ENCODE measurements at places on chromosomes 5 and 9.

GRCh38 chr9:89461265-89461664 is 36.6 kb downstream of the SEMA4D start:
- DNase-seq: no peak

DNA sequence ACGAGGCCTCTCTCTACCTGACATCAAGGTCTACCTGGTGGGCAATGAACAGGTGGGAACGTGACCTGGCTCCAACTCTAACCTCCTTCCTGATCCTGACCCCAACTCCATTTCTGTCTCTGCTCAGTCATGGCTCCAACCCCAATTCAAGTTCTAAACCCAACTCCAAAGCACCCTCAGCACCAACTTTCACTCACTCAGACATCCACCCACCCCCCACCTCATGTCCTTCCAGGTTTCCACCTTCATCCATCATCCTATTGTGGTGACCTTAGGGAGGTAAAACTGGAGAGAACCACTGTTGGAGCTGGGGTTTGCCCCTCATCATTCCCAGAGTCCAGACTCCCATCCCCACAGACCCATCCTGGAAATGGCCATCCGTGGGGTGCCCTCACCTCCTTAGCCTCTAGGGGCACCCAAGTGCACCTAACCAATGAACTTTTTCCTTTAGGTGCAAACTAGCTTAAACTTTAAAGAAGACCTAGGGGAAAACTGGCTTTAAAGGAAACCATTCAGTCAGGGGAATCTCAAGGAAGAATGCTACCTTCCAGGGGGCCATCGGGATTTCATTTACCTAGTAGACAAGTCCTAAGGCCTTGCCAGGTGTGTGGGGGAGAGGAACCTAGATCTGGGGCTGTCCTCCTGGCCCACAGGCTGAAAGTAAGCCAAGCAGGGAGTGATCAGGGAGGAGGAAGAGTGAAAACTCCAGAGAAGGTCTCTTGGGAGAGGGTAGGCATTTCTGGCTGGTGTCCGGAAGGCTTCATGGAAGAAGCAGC is 11.3 kb downstream of the RGS14 start:
- DNase-seq: no peak

- DNase-seq: no peak
Observed at GRCh38 chr9:94758880-94759279, 32.4 kb downstream of the AOPEP start.

GRCh38 chr5:55604611-55605067 is 69.9 kb upstream of the PLPP1 start:
- DNase-seq: no peak

DNA sequence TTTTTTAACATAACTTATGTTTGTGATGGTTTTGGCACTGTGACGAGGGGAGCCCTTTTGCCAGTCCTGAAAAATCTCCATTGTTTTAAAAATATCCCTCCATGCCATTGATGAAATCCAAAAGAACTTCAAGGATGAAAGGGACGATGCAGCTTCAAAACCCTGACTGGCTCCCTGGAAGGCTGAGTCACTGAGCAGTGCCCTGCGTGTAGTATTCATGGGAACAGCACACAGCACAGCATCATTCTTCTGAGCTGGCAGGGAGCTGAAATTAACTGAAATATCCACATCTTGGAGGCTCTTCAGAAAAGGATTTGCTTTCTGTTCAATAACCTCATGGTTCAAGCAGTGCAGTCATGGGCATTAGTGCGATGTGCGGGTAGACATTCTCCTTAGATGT is 29.7 kb downstream of the PDE4D start:
- DNase-seq: no peak

GRCh38 chr9:115393976-115394775 is 276.2 kb upstream of the TNC start:
- no peak for DNase-seq

- no peak for DNase-seq
Observed at GRCh38 chr9:15018096-15018637, 107.9 kb upstream of the FREM1 start.

DNA sequence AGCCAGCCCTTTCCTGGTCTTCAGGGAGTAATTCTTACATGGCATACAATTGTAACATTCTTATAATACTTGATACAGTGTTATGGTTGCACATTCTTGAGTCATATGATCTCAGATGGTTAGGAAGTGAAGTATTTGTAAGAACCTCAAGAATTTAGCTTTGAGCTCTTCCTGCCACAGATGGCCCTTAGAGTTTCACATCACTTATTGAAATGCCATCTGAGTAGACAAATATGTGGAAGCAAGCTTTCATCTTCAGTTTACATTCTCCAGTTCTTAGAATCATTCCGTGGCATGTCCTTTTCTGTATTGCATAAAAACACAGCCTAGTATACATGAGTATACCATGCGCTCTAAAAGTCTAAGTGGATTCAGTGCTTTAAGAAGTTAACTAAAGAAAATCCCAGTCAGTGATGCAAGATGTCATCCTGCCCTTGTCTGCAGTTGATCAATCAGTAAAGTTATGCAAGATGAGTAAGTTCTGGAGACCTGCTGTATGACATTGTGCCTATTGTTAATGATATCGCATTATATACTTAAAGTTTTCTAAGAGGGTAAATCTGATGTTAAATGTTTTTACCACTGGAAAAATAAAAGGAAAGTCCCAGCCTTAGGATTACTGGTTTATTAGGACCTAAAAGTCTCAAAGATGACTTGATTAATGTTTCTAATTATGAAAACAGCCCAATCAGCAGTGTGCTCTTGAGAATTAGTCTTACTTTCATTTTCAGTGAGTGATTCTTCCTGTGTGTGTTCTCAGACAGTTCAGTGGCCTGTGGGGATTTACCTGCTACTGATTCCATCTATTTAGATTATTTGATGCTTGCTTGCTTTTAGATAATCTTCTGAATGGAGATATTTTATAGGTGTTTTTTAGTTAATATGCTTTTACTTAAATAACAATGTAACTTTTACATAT is 29.4 kb downstream of the RHOBTB3 start:
- peak; percentile 66 for DNase-seq

GRCh38 chr5:178784391-178784790 is 53.9 kb upstream of the ZNF354A start:
- DNase-seq: no peak

DNA sequence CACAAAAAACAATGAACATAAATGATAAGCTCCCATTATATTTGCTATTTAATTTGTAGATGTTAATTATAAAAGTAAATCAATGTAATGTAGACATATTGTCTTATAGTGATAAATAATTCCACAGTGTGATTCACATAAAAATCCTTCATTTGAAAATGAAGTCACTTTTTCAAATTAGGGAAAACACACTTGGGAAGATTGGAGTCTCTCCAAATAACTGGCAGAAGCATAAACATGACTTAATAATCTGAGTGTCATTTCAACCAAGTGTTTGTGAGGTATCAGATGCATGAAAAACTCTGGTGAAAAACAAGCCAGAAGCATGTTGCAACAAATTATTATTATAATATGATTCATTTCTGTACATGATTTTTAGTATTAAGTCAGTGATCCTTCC is 102.2 kb downstream of the CETN3 start:
- no peak for DNase-seq

DNA sequence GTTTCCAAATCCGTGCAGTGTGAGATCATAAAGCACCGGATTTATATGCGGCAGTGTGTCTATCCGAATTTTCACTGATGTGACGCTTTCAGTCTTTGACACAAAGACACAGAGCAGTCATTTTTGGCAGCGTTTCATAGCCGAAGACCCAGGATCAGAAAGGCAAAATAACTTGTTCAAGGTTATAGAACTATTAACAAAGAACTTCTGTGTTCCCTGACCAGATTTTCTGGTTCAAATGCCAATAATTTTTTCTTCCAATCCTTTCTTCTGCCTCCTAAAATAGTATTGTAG is 1.1 kb upstream of the MARCHF11 start:
- DNase-seq: no peak

- DNase-seq: no peak
Observed at GRCh38 chr5:149628846-149629388, 47.6 kb downstream of the ARHGEF37 start.

DNA sequence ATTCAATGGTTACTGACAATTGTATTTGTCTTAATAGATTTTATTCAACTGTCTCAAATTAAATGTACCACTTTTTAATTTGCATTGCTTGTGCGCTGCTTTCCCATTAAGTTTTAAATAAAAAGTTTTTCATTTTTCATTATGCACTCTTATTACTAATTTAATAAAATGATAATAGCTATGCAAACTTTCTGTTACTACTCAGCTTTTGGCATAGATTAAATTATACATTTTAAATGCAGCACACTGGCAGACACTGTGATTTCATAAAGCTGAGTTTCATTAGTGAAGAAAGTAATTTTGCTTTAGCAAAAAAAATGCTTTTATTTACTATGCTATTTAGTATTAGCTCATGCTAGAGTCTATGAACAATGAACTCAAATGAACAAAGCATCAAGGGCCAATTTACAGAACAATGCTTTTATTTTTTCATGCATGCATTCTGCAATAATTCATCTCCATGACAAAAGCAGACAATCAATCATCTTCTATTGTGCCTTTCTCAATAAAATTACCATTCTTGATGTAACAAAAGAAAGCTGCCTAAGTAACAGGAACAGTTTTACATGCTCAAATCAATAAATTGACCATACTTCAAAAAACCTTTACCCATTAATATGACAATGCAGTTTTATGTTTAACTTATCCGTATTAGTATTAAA is 595.2 kb upstream of the ARRDC3 start:
- no peak for DNase-seq

DNA sequence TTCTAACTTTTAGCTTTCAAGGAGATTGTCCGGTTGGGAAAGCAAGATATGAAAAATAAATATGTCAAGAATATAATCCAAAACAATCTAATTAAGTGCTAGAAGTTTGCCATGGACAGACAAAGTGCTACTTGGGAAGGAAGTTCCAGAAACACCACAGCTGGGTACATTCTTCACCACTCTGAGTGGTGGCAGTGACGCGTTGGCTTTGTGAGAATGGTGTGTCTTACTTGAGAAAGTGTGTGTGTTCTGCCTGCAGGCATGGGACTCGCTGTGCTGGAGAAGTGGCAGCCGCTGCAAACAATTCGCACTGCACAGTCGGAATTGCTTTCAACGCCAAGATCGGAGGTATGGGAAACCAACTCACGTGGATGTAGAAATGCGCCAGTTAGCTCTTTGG is 177.2 kb downstream of the PCSK5 start:
- no peak for DNase-seq

- DNase-seq: no peak
Observed at GRCh38 chr9:129801504-129801903, 1.5 kb upstream of the TOR1B start.

DNA sequence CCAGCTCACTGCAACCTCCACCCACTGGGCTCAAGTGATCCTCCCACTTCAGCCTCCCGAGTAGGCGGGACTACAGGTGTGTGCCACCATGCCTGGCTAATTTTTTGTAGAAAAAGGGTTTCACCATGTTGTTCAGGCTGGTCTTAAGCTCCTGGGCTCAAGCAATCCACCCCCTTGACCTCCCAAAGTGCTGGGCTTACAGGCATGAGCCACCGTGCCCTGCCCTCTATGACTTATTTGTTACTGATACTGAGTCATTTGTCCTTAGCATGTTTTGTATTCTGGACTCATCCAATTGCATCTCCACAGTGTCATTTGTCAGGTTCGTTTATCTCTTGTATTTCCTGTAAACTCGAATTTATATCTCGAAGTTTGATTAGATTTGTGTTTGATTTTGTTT is 2.7 kb upstream of the ITK start:
- DNase-seq: no peak

- no peak for DNase-seq
Observed at GRCh38 chr9:120680161-120680560, 34.1 kb downstream of the MEGF9 start.

DNA sequence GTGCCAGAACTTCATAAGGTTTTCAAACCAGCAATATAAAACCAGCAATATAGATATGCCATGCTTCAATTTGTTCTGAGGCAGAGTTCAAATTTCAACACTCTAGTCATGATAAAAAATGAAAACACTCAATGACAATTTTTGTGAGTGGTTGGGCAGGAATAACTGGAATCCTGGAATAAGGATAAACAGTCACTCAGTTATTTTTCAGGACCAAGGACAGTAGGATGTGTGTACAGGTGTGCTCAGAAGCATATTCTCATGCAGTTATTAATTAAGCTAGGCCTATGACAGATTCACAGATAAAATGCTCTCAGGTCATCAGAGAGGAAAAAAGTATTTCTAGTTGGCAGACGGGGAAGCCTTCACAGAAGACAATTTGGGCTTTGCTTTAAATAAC is 117.3 kb upstream of the PPP2R2B start:
- DNase-seq: no peak

GRCh38 chr5:181192337-181193046 is 12.5 kb downstream of the TRIM7 start:
- DNase-seq: no peak

DNA sequence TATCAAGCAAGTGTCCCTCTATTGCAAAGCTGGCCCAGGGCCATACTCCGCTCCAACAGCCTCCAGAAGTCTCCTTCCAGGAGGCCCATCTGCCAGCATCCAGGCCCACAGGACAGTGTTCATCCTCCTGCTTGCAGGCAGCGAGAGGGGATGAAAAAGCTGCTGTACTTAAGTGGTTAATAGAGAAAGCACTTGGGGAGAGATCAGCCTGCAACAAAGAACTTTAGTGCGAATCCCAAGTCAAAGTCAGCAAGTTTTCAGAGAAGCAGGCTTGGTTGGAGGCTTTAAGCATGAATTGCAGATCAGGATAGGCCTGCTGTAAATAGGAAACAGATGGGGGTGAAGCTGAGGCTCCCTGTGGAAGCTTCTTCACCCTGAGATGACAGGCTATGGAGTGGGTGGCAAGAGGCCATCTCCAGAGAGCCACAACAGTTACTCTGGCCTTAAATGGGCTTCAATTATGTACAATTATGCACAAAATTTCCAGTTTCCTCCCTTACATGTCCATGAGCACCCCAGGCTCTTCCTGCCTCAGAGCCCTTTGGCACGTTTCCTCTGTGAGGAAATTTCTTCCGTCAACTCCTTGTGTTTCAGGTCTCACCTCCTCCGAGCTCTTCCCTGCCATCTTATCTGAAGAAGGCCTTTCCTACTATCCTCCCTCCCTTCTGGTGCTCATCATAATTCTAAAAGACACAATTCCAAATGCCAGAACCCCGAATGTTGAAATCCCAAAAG is 98.0 kb upstream of the NR3C1 start:
- DNase-seq: no peak

- DNase-seq: no peak
Observed at GRCh38 chr5:27377626-27378025, 339.2 kb upstream of the CDH9 start.

DNA sequence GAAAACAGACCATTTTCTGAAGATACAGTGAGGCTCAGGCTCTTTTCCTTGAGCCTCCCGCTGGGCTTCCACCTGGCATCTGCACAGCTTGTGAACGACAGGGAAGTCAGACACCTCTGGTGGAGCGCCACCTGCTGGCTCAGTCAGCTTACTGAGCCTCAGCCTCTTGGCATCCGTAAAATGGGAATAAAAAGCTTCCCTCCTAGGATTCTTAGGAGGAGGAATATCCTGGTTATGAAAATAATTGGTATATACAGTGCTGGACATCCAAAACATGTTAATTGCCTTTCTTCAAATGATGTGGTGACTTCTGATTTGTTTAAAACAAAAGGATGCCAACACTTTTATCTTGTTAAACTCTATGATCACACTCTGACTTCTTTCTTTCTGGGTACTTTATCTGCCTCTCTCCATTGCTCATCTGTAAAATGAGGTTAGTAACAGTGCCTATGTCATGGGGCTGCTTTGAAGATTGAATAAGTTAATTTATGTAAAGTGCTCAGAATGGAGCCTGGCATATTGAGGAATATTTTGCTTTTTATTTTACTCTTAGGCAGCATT is 67.5 kb downstream of the MAMDC2 start:
- DNase-seq: peak; percentile 66

All from HFF-Myc (cell line).